ENCODE measurements at places on chromosomes 7 and 10.

DNA sequence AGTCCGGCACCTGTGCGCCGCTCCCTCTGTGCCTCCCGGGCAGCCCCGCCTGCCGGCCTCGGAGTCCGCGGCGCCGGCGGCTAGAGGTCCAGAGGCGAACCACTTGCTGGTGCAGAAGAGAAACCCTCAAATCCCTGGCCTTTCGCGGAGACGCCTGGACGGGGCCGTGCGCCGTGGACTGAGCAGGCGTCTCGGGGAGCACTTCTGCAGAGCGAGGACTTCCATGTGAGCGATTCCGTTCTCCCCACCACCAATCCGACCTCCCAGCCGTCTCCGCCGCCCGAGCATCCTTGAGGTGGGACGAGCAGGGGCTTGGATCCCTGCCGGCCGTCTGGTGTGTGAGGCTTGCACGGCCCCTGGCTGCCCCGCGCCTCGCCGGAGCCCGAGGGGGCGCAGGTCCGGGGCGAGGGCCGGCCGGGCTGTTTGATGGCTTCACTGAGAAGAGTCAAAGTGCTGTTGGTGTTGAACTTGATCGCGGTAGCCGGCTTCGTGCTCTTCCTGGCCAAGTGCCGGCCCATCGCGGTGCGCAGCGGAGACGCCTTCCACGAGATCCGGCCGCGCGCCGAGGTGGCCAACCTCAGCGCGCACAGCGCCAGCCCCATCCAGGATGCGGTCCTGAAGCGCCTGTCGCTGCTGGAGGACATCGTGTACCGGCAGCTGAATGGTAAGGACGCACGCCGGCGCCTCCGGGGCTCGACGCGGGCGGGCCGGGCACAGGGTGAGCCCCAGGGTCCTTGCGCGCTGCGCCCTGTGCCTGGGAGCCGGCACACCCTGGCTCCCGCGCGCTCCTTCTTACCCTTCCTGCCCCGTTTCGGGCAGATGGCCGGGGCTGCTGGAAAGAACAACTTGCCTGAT, 660 bp downstream of the GALNT17 start:
- no peak for DNase-seq

DNA sequence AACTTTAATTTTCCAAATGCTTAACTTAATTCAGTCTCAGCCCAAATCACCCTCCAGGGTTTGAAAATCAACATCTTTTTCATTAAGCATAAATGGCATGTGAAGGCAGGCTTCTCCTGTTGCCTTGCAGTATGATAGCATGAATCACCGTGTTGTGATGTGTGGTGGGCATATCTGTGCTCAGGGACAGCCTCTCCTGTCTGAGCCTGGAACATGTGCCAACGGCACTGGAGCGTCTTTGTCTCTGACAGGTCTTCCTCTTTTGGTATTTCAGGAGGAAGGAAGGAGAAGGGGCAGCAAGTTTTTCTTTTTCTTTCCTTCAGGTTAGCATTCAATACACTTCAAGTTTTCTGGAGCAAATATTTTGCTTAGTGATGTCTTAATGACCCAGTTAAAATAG, 57.6 kb downstream of the LRGUK start:
- DNase-seq: no peak

DNA sequence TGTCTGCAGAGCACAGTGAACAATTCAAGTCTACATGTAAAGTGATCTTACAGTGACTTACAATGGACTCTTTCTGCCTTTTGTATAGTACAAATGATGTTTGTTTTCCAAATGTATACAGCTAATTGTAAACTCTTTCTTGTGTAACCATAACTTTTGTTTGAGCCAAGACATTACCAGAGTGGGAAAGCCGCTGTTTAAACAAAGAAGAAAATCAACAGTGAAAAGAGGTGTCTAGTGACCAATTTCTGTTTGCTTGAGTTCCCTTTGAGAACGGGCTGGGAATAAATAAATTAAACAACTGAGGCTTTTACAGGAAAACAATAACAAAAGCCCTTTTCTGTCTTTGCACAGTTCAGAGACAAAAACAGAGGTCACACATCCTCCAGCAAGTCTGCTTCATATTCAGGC, 1163.4 kb downstream of the CNTNAP2 start:
- DNase-seq: no peak

- DNase-seq: no peak
These were observed 144.4 kb upstream of the CDCA7L start for GRCh38 chr7:22090107-22090506.

- no peak for DNase-seq
These were observed 53.7 kb upstream of the DUSP5 start for GRCh38 chr10:110444004-110444337.

DNA sequence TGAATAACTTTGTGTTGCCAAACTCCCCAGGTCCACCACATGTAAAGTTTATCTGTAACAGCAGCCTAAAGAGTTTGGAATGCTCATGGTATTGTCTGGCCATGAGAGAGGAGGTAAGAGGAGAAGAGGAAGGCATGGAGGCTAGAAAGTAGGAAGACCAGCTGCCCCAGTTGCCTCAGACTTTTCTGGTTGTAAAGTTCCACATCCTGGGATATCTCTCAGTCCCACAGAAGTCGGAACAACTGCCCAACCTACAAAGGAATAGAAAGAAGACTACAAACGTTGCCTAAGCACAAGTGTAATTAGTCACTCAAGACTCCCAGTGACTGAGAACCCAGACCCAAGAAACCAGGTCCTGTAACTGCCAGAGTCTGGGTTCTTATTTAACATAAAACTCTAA, 47.3 kb downstream of the CREB3L2 start:
- no peak for DNase-seq

GRCh38 chr10:11416974-11417373, 194.5 kb downstream of the USP6NL start:
- no peak for DNase-seq

- DNase-seq: no peak
These were observed 33.5 kb upstream of the PRSS37 start for GRCh38 chr7:141874787-141875186.

- no peak for DNase-seq
These were observed 70.7 kb downstream of the PROSER2 start for GRCh38 chr10:11893749-11894278.

GRCh38 chr10:1540144-1540543, 197.2 kb downstream of the ADARB2 start:
- DNase-seq: no peak

- peak; percentile 61 for DNase-seq
These were observed 1.2 kb upstream of the SMNDC1 start for GRCh38 chr10:110305767-110306451.

- no peak for DNase-seq
These were observed 30.6 kb upstream of the C10orf120 start for GRCh38 chr10:122730238-122730637.

- no peak for DNase-seq
These were observed 116.6 kb upstream of the MACROH2A2 start for GRCh38 chr10:69936091-69936490.

- DNase-seq: no peak
These were observed 211.4 kb downstream of the TNS3 start for GRCh38 chr7:47370461-47371042.

DNA sequence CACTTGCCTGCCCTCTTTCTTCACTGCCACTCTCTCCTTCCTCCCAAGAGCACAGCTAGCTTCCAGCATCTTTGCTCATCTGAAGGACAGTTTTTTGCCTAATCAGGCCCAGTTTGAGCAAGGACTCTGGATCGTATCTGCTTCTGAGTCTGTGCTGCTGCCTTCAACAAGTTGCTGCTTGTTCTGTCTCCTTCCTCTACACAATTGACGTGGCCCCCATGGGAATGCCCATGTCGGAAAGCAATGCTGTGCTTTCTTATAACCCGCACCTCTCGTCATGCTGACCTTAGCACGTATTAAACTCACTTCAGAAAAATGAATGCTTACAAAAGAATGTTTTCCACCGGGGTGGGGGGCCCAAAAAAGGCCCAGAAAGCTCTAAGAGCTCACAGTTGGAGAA, 324.7 kb upstream of the C7orf33 start:
- no peak for DNase-seq

DNA sequence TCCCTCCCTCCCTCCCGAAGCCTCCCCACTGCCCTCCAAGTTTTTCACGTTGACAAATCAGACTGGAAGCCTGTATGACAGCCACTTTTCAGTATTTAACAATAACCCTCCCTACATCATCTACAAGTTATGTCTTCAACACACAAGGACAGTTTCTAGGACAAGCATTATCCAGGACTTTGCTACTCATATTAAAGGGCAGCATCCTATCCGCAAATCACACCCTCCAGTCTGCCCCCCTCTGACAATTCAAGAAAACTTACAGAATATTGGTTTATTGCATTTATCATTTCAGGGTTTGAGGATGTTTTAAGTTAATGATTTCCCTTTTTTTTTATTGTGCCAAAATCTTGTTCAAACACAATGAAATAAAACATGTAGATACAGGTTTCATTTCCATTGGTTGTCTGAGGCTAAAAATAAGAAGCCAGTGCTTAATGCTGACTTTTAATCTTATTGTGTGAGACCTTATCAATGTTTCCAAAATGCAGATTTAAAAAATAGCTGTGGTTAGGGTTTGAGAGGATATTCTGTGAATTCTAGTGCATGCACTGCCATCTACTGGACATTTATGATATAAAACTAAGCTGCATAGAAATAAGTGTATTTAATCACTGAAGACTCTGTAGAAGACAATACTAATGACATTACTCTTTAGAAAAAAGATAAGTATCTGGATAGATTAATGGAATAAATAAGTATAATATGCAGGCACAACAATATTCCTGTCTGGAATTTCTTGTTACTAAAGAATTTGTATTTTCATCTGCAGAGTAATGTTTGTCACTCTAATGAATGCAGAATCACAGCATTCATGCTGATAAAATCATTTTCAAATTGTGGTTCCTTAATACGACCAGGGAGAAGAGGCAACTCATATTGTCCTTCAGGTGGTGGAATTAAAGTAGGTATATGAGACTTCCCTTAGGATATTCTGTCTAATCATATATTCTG, 64.1 kb downstream of the CAV1 start:
- DNase-seq: peak; percentile 17

DNA sequence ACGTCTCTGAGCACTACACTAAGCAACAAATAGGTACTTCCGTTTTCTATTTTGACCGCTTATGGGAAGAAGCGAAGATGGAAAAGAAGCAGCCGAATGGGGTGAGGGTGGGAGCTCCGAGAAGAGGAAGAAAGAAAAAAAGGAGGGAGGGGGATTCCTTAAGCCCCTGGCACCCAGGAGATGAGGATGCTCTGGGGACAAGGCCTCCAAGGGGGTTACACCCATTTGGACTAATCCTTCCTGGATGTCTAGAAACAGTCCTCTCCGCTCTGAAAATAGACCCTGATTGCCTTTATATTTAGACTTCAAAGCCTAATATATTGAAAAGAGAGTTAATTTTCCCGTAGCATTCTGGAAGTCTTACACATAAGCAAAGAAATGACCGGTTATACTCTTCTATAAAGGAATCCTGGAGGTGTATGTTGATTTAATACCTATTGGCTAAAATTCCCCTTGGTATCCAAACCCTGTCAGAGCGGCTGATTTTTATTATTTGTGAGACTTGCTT, 676 bp upstream of the HTR7 start:
- DNase-seq: no peak

GRCh38 chr10:102368077-102368476, 27.4 kb upstream of the NFKB2 start:
- no peak for DNase-seq
